ENCODE measurements at places on chromosomes 12 and 14. TPM values are rescaled to one million over a fixed set of nuclear protein-coding genes. Genes with fewer than 3 reads are reported as not detected.

DNA sequence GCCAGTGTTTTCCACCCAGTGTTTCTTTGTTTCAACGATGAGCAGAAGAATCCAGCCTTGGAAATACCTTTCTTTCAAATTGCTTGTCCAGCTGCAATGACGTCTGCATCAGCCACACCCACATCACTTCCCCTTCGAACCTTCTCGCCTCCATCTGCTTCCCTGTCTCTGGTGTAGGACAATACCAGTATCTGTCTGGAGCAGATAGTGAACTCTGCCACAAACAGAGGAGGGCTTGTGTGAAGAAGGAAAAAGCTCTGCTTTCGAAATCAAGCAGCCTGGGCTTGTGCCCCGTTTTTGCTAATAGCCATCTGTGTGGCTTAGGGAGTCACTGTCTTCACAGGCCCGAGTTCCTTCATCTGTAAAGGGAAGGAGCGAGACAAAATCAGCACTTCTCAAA lies 415.4 kb downstream of the ZFP36L1 start:
- no peak for DNase-seq

Gene MMP17
- 31.2 TPM for total RNA-seq

Gene PTPRO
- total RNA-seq = 0.14 TPM

DNA sequence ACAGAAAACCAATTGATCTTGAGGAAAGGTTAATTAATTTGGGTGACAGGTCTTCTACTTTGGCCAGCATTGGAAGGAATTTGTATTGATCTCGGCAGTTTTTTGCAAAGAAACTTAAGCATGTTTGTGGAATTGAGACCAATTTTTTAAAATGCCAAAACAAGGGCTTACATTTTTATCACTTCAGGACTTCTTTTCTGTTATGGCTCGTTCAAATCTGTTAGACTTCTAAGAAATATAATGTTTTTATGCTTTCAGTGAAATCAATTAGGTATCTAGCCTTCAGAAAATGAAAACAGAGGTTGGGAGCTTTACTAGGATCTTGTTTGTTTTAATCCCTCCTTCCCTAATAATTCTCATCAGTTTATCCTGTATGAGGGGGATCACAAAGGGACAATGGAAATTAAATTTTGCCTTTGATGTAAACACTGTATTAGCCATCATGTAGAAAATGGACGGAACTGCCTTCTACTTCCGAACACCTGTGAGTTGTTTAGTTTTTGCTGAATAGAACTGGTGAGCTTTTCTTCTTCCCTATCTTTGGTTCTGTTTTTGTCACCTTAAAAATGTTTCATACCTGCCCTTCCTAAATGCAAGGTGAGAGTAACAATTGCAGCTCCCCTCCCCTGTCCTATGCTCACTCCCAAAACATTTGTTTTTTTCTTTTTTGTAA lies 7.8 kb downstream of the FOXA1 start:
- DNase-seq = no peak

- no peak for DNase-seq
Observed at GRCh38 chr14:48430805-48431204, 755.4 kb upstream of the MDGA2 start.

DNA sequence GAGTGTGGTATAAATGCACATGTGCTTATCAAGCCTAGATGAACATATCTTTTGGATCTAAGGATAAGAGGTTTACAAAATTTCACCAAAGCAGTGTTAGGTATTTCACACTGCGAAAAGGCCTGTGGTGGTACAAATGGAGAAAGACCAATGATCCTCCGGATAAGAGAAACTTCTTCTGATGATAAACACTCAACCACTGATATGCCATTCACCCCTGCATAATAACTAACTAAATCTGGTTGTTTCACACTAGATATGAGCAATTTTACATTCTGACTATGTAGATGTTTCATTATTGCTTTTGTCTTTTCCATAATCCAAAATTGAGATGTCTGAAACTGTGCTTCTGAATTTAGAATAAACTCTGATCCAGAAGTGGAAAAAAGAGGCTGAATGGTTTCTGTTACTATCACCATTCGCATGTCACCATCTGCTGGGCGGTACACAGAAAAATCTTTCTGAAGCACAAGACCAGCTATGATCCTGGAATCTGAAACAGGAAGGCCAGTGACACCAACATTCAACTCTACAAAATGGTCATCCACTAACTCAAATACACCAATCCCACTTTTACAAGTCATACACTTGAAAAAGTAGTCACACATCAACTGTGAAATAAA lies 1.3 kb downstream of the BBS10 start:
- DNase-seq = peak; percentile 75

GRCh38 chr12:113284751-113285150 lies 50.2 kb downstream of the SLC8B1 start:
- DNase-seq = no peak

Gene OR6C2
- not detected for total RNA-seq

Gene DHRS4L2
- 18.1 TPM for total RNA-seq

Gene CNTN1
- total RNA-seq = not detected

- no peak for DNase-seq
Observed at GRCh38 chr14:46490238-46490685, 161.3 kb downstream of the RPL10L start.

- no peak for DNase-seq
Observed at GRCh38 chr12:108559748-108560147, 1.2 kb downstream of the SART3 start.

Gene SOAT2
- total RNA-seq = 0.12 TPM

DNA sequence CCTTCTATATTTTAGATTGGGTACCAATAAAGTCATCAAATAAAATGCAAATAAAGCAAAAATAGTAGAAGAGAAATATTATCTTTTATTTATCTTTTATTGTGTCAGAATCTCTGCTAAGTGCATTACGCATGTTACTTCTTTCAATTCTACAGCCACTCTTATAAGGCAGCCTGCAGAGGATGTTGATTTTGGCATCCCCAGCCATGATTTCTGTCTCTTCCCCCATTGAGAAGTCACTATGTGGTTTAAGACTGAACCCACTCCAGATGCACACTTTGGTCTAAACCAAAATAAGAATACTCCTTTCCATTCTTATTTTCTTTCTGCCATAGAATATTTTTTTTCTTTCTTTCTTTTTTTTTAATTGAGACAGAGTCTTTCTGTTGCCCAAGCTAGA lies 56.0 kb upstream of the ACSS3 start:
- no peak for DNase-seq

- no peak for DNase-seq
Observed at GRCh38 chr14:24843494-24843893, 206.5 kb downstream of the STXBP6 start.

Gene FBXO21
- 31.9 TPM for total RNA-seq

- no peak for DNase-seq
Observed at GRCh38 chr12:22410486-22410885, 76.0 kb upstream of the ST8SIA1 start.

DNA sequence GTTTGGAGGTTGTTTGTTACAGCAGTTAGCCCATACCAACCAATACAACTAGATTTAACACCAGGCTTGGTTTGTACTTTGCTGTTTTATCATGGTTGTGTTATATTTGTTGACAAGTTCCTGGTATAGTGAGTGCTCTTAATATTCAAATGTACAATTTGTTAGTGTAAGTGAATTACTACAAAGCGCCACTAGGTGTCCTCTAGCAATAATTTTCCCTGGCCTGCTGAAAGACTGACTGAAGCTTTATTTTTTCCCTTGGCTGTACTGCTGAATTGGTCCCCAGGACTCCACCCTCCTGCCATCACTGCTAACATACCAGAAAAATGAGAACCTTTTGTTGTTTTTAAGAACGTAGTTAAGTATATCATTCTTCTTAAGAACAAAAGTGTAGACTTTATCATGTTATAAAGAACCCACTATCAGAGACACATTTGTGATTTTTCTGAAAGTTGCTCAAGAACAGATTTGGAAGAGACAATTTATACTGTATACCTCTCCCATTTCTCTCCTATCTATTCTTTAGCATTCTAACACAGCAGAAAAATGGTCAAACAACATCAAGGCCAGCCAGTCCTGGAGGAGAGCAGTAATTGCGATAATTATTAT lies 75.3 kb upstream of the FAR2 start:
- DNase-seq = peak; percentile 22

DNA sequence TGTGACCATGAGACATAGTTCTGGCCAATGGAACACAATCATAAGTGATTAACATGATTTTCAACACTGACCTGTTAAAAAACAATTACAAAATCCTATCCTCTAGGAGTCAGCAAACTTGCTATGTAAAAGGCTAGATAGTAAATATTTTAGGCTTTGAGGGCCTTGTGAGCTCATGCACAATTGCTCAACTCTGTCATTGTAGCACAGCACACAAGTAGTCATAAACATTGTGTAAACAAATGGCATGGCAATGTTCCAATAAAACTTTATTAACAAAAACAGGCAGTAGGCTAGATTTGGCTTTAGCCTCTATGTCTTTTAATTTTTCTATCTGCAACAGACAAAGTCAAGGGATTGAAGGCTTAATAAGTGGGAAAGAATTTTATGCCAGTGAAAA lies 350.7 kb downstream of the C12orf50 start:
- DNase-seq = no peak

DNA sequence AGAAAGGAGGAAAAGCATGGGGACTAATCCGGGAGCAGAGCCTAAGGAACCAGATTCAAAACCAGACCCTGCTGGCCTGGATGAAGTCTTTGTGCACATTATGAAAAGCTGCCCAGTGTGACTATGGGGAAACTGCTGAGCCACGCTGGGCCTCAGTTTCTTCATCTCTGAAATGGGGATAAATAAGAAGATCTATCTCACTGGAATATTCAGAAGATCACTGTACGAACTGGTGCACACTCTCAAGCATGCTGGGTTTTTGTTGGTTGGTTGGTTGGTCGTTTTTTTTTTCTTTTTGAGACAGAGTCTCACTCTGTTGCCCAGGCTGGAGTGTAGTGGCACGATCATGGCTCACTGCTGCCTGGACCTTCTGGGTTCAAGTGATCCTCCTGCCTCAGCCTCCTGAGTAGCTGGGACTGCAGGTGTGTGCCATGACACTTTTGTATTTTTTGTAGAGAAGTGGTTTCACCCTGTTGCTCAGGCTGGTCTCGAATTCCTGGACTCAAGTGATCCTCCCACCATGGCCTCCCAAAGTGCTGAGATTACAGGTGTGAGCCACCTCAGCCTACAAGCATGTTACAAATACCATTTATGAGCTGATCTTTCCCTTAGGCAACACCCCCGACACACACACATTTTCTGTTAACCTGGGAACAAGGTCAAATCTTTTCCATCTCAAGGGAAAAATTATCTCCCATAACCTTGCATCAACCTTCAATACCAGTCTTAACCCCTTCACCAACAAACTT lies 33.4 kb upstream of the CORO1C start:
- no peak for DNase-seq

- DNase-seq = no peak
Observed at GRCh38 chr12:75563351-75563750, 51.9 kb upstream of the KRR1 start.

- DNase-seq = no peak
Observed at GRCh38 chr14:65465584-65465983, 53.1 kb downstream of the FUT8 start.

GRCh38 chr12:20044351-20044750 lies 324.0 kb upstream of the PDE3A start:
- DNase-seq = no peak

Data from HFFc6 (cell line).